AG04449 (cell line): ENCODE measurements at places on chromosomes 7 and 10.

DNA sequence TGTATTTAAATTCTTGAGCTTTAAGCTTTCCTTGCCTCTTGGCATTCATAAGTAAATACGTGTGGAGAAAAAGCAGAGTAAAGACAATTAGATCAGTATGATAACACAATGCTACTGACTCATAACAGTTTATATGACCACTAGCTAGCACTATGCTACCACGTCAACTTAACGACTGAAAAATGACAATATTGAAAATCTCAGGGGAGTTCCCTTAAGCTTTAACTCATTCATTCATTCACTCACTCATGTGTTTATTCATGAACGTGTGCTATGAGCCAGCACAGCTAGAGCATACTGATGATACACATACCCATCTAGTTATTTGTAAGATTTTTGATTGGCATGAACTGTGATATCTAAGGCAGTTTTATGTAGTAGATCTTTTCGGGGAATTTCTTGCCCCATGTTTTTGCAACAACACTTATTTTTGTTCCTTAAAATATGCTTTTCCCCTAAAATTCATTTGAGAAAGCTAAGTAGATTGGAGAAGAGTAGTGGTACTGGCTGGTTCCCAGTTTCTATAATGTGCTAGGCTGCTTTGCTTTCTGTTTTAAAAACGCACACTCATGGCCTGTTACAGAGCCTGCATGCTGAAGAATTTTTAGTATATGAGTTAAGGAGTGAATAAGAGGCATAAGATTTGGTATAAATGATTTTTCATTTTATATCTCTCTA lies 57.4 kb upstream of the ACBD5 start:
- no peak for DNase-seq

DNA sequence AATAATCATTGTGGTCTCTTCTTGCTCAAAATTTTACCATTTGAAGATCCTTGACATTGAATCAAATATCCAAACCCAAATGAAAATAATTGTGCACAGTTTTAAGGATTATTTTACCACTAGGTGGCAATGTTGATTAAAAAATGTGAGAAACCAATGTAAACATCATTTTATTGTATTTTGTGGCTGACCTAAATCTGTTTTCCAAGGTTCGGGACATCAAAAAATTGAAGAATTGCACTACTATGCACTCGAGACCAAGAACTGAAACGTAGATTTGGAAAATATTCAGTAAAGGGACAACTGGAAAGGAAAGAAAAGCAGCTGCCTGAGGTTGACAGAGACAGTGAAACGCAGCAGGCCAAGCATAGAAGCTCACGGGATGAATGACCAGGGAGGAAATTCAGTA lies 259.3 kb downstream of the SNX13 start:
- no peak for DNase-seq

DNA sequence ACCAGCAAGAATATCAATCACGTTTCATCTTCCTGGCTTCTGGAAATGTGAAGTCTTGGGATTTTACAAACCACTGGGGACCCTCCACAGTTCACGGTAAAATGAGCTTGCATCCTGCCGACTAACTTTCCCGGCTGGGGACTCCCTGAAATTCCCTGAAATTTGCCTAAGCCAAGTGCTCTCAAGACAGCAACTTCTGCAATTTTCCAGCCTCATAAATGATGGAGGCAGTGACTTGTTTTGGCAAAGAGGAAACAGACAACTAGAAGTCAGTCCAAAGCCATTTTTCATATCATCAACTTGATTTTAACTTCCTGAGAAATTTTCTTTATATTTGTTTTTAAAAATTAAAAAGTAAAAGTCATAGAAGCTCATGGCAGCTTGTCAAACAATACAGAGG lies 212.3 kb downstream of the FANK1 start:
- DNase-seq = no peak

DNA sequence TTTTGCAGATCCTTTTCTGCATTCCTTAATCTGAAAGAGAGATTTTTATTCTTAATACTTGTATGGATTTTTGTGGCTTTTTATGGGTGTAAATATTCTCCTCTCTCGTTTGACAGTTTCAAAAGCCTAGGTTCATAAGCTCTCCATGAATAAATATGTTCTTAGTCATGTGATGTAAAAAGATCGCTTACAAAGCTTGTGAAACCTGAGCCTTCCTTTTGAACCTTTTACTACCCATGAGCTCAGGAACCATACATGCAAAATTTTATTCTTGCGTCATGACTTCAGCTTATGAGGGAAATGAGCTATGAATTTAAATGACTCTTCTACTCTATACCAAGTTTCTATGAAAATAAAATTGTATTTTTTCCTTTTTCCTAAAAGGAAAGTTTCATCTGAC lies 98.7 kb downstream of the POLL start:
- no peak for DNase-seq

DNA sequence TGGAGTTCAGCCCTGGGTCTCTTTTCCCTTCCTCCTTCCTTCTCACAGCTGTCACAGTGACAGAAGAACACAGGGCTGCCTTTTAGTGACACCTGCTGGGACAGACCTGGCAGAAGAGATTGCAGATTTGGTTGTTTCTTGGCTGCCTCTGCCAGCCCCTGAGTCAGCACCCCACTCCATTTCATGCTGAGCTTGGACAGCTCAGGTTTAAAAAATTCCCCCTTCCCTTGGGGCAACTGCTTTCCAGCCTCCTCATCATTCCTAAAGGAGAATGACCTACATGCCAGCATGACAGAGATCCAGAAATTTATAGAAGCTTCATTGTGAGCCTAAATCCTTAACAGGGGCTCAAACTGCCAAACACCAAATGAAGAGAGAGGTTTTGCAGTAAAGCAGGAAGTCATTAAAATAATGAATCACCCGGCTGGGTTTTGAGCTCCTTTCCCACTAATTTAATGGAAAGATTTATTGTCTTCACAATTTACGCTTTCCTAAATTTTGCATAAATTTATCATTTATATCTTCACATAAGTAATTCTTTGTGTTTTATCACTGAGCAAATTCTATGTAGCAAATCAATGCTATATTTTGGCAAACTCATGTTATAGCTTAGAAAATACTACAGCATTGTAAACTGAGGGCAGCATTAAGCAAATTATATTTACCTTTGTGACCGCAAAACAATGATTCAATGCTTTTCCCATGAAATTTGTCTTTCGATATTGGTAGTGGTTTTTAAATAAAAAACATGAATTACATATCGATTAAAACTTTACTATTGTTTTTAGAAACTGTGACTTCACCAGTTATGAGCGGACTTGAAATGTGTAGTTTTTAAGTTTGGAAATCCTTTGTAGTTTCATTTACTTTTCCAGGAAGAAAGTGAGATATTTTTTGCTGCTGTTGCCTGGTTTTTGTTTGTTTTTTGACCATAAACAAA lies 399.5 kb upstream of the ANKRD30A start:
- peak; percentile 71 for DNase-seq

DNA sequence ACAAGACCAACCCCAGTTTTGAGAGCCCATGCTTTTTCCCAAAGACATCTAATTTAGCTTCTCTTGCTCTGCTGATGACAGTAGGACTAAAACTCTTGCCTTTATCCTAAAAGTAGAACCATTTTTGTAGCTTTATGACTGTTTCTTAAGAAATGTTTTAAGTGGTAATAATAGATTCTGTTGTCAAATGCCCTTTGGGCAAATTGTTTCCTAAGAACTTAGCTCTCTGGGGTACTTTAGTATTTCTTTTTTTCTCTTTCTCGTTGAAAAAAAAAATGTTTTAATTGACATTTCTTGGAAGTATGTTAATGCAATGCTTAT lies 157.4 kb downstream of the ARID5B start:
- DNase-seq = no peak

GRCh38 chr7:2205036-2205780 lies 27.5 kb downstream of the MAD1L1 start:
- no peak for DNase-seq
